Breast epithelium (tissue), 4 donors: ENCODE measurements at places on chromosomes 4 and X. TPM values are rescaled to one million over a fixed set of nuclear protein-coding genes. Genes with fewer than 3 reads are reported as not detected.

DNA sequence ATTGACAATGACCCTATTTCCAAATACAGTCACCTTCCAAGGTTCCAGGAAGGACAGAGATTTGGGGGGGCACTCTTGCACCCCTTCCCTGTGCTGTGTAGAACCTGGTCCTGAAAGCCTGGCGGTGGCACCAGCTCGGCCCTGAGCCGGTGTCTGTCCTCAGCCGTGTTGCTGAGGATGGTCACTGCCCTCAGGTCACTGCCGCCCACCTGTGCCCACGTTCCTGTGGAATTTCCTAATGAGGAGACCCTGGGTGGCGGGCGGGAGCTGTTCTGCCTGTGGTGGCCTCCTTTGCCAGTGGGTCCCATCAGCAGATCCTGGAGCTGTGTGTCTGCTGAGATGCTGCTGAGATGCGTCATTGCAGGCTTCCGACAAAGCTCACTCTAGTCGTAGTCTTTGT is 32.9 kb downstream of the NELFA start:
- H3K4me3 ChIP-seq = no peak overlapping the region
- H3K4me1 ChIP-seq = no peaks in the 10 kb centered on the region
- H3K36me3 ChIP-seq = peaks cover 6% of the 10 kb centered on the region
- no peaks in the 10 kb centered on the region for H3K27me3 ChIP-seq
- DNase-seq = no peak

DNA sequence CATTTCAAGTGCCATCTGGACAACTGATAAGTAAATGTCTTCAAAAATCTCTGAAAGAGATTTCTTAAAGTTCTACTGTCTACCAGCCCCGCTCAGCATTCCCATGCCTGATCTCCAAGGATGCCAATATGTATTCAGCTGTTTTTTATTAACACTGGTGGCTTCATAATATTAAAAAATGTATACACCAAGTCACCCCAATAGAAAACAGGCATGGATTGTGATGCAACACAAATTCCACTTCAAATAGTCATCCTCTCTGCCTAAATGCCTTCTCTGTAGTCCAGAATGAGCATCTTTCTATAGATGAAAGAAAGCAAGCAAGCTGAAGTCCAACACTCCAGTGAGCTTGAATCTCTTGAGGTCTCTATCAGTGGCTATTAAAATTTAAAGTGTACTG is 152.2 kb upstream of the PPARGC1A start:
- no peak overlapping the region for H3K4me3 ChIP-seq
- no peak overlapping the region for H3K27ac ChIP-seq
- H3K36me3 ChIP-seq = no peaks in the 10 kb centered on the region
- no peaks in the 10 kb centered on the region for H3K4me1 ChIP-seq
- DNase-seq = no peak
- no peaks in the 10 kb centered on the region for H3K27me3 ChIP-seq

PAGE2B gene
- not detected for total RNA-seq

DNA sequence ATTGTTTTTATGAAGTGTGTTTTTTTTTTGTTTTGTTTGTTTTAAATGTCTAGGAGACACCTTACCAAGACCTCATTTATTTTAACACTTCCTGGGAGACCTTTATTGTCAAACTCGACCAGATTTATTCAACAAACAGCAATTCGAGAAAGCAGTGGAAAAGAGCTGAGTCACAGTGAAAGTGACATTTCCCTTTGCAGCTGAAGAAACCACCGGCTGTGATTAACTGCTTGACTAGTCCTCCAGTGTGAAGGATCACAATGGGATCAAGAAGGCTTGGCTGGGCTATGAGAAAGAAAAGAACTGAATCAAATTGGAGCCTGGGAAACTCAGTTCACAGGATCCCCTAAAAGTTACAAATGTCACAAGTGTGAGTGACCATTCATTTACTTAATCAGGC is 11.9 kb upstream of the ADH7 start:
- H3K4me1 ChIP-seq = no peaks in the 10 kb centered on the region
- H3K36me3 ChIP-seq = no peaks in the 10 kb centered on the region
- no peaks in the 10 kb centered on the region for H3K27me3 ChIP-seq
- no peak overlapping the region for H3K27ac ChIP-seq

- H3K4me3 ChIP-seq = no peak overlapping the region
- DNase-seq = no peak
- H3K4me1 ChIP-seq = no peaks in the 10 kb centered on the region
- no peaks in the 10 kb centered on the region for H3K27me3 ChIP-seq
- H3K36me3 ChIP-seq = no peaks in the 10 kb centered on the region
Observed at GRCh38 chr4:26877961-26878360, 17.3 kb downstream of the STIM2 start.

DNA sequence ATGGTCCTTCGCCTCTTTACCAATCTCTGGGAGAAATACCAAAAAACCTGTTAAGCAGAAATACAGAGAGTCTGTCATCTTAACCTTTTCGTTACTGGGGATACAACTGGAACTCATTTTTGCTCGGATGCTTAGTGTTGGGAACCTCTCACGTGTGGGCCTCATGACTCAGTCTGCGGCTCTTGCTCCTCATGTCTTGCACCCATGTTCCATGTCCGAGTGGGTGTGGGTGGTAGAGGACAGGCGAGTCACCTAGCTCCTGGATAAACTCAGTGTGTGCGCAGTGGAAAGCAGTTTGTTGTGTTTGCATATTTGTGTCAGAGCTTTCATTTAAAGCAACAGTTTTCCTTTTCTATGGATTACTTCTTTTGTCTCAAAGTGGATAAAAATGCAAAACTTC is 70.6 kb downstream of the TNIP2 start:
- H3K27ac ChIP-seq = no peak overlapping the region
- no peaks in the 10 kb centered on the region for H3K27me3 ChIP-seq
- H3K36me3 ChIP-seq = no peaks in the 10 kb centered on the region
- H3K4me3 ChIP-seq = no peak overlapping the region

TRIM61 gene
- total RNA-seq = 0.96 TPM

- no peaks in the 10 kb centered on the region for H3K27me3 ChIP-seq
- no peaks in the 10 kb centered on the region for H3K36me3 ChIP-seq
- no peaks in the 10 kb centered on the region for H3K4me1 ChIP-seq
- H3K27ac ChIP-seq = no peak overlapping the region
Observed at GRCh38 chrX:154967603-154968002, 54.9 kb downstream of the F8 start.

DNA sequence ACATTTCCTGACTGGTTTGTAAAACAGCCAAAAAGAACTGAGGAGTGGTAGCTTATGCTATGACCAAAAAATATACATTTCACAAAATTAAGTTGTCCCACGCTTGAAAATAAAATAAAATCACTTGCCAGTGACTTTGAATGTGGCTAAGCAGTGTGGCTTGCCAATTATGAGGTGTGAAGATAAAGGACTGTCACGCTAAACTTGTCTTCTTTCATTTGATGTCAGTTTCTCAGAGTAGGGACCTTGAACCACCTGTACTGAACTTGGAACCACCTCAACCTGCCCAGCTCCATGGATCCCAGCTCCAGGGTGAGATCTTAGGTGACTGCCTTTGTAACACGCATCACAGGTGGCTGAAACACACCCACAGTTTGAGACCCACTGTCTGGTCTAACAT is 113.7 kb upstream of the TBL1X start:
- DNase-seq = no peak
- no peak overlapping the region for H3K27ac ChIP-seq
- no peak overlapping the region for H3K4me3 ChIP-seq
- peaks cover 7% of the 10 kb centered on the region for H3K27me3 ChIP-seq
- no peaks in the 10 kb centered on the region for H3K4me1 ChIP-seq

EXOC1L gene
- total RNA-seq = not detected

GRCh38 chrX:118534716-118535493 is 39.3 kb downstream of the DOCK11 start:
- no peaks in the 10 kb centered on the region for H3K4me1 ChIP-seq
- no peak overlapping the region for H3K4me3 ChIP-seq
- H3K36me3 ChIP-seq = no peaks in the 10 kb centered on the region
- no peak for DNase-seq

GRCh38 chrX:57587607-57588006 is 4.2 kb upstream of the ZXDB start:
- no peaks in the 10 kb centered on the region for H3K36me3 ChIP-seq
- no peak overlapping the region for H3K4me3 ChIP-seq
- no peak overlapping the region for H3K27ac ChIP-seq
- DNase-seq = no peak
- H3K27me3 ChIP-seq = peaks cover 10% of the 10 kb centered on the region

GRCh38 chr4:81758574-81759264 is 287.0 kb upstream of the RASGEF1B start:
- DNase-seq = no peak
- no peaks in the 10 kb centered on the region for H3K27me3 ChIP-seq
- H3K27ac ChIP-seq = no peak overlapping the region
- no peaks in the 10 kb centered on the region for H3K36me3 ChIP-seq

PLXNB3 gene
- total RNA-seq = 17.9 TPM

- no peaks in the 10 kb centered on the region for H3K36me3 ChIP-seq
- no peak overlapping the region for H3K4me3 ChIP-seq
- no peak for DNase-seq
- no peaks in the 10 kb centered on the region for H3K27me3 ChIP-seq
- H3K27ac ChIP-seq = no peak overlapping the region
- no peaks in the 10 kb centered on the region for H3K4me1 ChIP-seq
Observed at GRCh38 chrX:117987373-117987772, 129.2 kb downstream of the KLHL13 start.

- H3K27me3 ChIP-seq = no peaks in the 10 kb centered on the region
- H3K36me3 ChIP-seq = no peaks in the 10 kb centered on the region
- no peaks in the 10 kb centered on the region for H3K4me1 ChIP-seq
- no peak overlapping the region for H3K4me3 ChIP-seq
- no peak overlapping the region for H3K27ac ChIP-seq
Observed at GRCh38 chr4:19806865-19807264, 444.8 kb upstream of the SLIT2 start.

DNA sequence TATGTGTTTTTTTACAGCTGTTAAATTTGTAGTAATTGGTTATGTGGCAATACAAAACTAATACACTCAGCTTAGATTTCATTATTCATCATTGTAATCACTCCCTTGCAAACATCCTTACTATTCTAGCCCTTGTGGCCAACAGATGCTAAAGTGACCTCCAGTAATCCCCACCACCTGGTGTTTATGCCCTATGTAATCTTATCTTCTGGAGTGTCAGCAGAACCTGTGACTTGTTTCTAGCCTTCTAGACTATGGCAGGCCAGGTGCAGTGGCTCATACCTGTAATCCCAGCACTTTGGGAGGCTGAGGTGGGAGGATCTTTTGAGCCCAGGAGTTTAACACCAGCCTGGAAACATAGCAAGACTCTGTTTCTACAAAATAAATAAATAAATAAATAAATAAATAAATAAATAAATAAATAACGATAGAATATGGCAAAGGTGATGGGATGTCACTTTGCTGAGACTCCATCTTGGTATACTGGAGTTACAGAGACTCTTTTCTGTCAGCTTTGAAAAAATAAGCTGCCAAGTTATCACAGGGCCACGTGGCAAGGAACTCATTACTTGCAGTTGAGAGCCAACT is 12.3 kb upstream of the TSR2 start:
- H3K27ac ChIP-seq = no peak overlapping the region
- H3K4me1 ChIP-seq = no peaks in the 10 kb centered on the region
- no peaks in the 10 kb centered on the region for H3K36me3 ChIP-seq
- no peak for DNase-seq

ZDHHC15 gene
- 1.3 TPM for total RNA-seq

DNA sequence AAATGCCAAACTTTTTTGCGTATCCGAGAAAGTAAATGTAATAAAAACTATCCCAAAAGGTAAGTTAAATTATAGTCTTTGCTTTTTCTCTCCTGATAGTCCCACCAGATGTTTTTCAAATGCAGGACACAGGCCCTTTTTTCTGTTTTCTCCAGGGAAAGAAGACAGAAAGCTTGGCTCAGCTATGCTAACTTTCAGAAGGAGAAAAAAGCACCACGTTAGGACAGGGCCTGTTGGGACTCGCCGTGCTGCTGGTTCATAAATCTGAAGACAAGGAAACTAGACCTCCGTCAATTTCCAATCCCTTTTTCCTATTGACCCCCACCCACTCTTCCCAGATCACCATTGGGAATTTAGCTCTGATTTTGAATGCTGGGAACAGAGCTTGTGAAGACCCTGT is 220.9 kb upstream of the SFRP2 start:
- peaks cover 4% of the 10 kb centered on the region for H3K4me1 ChIP-seq
- no peaks in the 10 kb centered on the region for H3K27me3 ChIP-seq
- no peak for DNase-seq
- peak overlapping the region; percentile 81 for H3K27ac ChIP-seq

GRCh38 chr4:143286701-143287571 is 49.7 kb upstream of the GAB1 start:
- no peaks in the 10 kb centered on the region for H3K27me3 ChIP-seq
- no peaks in the 10 kb centered on the region for H3K4me1 ChIP-seq
- no peaks in the 10 kb centered on the region for H3K36me3 ChIP-seq
- H3K4me3 ChIP-seq = peak overlapping the region; percentile 2
- H3K27ac ChIP-seq = peak overlapping the region; percentile 48
- DNase-seq = no peak

GRCh38 chr4:80185787-80186548 is 11.3 kb upstream of the PRDM8 start:
- H3K27ac ChIP-seq = no peak overlapping the region
- no peaks in the 10 kb centered on the region for H3K36me3 ChIP-seq
- no peak for DNase-seq
- peak overlapping the region; percentile 63 for H3K4me3 ChIP-seq
- peaks cover 4% of the 10 kb centered on the region for H3K4me1 ChIP-seq

SGMS2 gene
- total RNA-seq = 56.3 TPM

SEPTIN6 gene
- total RNA-seq = 29.2 TPM

MGARP gene
- total RNA-seq = not detected

DNA sequence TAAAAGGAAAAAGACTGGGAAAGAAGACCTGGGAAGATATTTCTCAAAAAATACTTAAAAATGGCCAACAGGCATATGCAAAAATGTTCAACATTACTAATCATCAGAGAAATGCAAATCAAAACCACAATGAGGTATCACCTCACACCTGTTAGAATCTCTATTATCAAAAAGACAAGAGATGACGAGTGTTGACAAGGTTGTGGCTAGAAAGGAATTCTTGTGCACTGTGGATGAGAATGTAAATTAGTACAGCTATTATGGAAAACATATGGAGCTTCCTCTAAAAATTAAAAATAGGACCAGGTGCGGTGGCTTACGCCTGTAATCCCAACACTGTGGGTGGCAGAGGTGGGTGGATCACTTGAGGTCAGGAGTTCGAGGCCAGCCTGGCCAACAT is 50.0 kb downstream of the C4orf46 start:
- no peaks in the 10 kb centered on the region for H3K4me1 ChIP-seq
- H3K4me3 ChIP-seq = no peak overlapping the region
- no peak for DNase-seq
- H3K36me3 ChIP-seq = no peaks in the 10 kb centered on the region
- H3K27ac ChIP-seq = no peak overlapping the region
- no peaks in the 10 kb centered on the region for H3K27me3 ChIP-seq

MAGEA2 gene
- not detected for total RNA-seq

- H3K27ac ChIP-seq = no peak overlapping the region
- no peaks in the 10 kb centered on the region for H3K27me3 ChIP-seq
- no peaks in the 10 kb centered on the region for H3K36me3 ChIP-seq
- no peak overlapping the region for H3K4me3 ChIP-seq
Observed at GRCh38 chr4:6957994-6958393, 48.4 kb downstream of the TBC1D14 start.

CYLC1 gene
- total RNA-seq = not detected
